ENCODE measurements at places on chromosomes 4 and X.
A peak's percentile ranks its signal among the peaks of the same experiment; 100 is the strongest.

DNA sequence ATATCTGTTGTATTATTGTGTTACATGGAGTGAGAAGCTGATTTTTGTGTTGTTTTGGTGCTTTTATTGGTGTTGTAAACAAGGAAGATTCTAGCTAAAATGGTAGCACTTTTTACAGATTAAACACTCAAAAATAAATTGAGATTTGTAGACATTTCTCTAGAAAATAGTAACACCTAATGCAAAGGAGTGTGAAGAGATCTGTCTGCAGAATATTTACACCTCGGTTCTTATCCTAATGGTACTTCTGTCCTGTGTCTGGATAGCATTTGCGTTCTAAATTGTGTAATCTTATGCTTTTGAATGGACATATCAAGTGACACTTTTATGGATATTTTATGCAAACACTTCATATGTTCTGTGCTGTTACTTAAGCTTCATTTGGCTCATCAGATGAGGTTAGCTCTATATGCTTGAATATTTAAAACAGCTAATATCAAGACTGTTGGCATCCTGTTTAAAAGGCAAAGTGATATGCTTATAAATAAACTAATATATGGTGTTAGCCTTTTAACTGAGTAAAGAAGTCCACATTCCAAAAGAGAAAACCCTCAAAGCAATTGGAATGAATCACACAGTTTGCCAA is 6.0 kb downstream of the PCDH7 start:
- no peak for DNase-seq

DNA sequence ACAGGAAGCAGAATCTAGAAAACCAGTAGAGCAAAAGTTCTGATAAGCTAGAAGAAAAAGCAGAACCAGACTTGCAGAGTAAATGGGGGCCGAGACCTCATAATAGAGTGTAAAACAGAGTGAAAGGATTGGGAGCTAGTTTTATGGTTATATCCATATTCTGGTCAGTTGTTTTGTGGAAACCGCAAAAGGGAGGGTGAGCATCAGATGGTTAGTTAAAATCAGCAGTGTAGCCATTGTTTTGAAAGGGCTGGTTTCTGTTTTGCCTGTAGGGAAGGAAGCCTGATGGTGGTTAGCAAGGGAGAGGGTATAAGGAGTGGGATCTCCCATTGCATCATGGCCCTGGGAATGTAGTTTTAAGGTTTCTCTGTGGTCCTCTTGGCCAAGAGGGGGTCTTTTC is 17.2 kb upstream of the CCNI start:
- no peak for DNase-seq

DNA sequence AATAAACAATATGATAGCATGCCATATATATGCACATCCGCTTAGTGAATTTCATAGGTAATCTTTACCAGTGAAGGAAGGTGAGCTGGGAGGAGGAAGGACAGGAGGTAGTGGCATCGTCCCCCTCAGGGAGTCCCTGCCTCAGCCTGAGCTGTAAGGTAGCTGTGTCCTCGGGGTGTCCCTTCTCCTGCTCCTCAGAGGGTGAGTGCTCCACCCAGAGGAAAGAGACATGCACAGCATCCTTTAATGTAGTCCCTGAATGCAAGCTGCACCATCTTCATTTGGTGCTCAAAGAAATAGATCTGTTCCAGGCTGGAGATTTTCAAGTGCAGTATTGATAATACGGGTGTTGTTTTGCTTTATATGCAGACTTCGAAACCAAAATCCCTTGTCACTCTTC is 330.4 kb upstream of the SFRP2 start:
- DNase-seq, result no peak

- peak; percentile 32 for DNase-seq
These were observed 134.7 kb downstream of the PALLD start for GRCh38 chr4:168631241-168632162.

DNA sequence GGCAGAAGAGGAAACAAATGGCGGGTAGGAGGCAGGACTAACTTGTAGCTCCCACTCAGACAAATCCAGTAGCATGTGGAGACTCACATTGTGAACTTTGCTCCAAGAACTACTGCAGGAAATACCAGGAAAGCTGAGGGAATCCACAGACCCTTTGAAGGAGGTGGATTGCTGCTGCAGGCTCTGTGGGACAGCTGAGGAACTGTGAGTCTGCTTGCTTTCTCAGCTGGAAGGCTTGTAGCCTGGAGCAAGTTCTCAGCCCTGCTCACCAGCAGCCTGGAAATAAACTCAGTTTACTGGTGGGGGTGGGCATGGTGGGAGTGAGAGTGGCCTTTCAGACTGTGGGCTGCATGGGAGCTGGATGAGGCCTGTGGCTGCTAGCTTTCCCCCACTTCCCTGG is 16.0 kb downstream of the RTL3 start:
- no peak for DNase-seq

GRCh38 chrX:2373615-2374014 is 127.2 kb downstream of the DHRSX start:
- no peak for DNase-seq

DNA sequence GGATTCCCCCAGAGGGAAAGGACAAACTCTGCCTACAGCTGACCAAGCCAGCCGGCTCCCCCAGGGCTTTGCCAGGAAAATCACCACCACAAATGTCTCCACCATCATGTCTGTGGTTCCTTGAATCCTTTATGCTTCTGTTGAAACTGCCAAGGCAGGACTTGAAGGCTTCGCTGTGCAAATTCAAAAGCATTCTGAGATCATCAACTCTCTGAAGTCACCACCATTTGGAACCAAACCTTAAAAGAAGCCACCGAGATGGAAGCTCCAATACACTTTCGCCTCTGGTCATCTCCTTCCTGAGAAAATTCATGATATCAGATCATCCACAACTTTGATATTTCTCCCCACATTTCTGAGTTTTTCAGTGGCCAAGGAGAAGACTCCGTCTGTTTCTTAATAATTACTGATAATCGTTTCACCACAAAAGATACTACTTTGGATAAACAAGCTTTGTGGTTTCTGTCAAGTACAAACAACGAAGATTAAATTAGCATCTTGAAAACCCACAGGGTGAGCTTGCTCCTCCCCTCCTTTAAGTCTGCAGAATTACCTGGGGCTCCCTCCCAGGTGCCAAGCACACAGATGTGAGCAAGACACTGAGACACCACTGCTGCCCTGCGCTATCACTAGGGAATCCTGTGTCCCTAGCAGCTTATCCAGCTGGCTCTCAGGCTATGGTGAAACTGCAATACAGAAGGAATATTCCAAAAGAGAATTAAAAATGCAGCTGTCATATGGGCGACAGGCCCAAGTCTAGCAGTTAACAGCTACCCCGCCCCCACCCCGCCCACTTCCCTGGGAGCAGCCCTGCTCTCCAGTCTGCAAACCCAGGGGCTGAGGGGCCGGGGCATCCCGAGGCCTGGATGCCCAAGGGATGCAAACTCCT is 125.0 kb upstream of the TBL1X start:
- no peak for DNase-seq
